DND-41 (cell line): ENCODE measurements at places on chromosomes 1 and 21.
A peak's percentile ranks its signal among the peaks of the same experiment; 100 is the strongest.

DNA sequence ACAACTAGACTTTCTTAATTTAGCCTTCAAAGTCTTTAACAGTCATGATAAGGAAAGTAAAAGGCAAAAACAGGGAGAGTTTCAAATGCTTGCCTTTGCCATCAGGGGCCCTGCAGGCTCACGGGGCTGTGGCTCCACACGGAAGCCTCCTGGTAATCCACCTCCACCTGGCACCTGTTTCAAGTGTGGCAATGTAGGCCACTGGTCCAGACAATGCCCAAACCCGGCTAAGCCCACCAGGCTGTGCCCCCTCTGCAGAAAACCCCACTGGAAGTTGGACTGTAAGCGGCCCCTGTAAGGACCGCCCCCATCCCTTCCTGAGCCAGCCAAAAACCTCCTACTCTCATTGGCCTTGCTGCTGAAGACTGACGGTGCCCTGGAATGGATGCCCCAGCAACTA lies 32.5 kb downstream of the VN1R5 start:
- DNase-seq = no peak

DNA sequence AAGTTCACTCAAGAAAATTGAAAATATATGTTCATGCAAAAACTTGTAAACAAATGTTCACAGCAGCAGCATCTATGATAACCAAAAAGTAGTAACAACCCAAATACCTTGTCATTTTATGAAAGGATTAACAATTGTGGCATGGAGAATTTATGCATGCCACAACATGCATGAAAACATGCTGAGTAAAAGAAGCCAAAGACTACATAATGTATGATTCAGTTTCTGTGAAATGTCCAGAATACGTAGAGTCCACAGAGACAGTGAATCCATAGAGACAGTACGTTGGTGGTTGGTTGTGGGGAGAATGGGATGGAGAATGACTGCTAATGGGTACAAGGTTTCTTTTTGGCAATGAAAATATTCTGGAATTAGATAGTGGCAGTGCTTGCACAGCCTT lies 148.7 kb downstream of the MAST2 start:
- DNase-seq = no peak

GRCh38 chr1:29124366-29125236 lies 898 bp upstream of the TMEM200B start:
- peak; percentile 54 for DNase-seq

- no peak for DNase-seq
These were observed 54.8 kb downstream of the RAB3GAP2 start for GRCh38 chr1:220217383-220217988.

DNA sequence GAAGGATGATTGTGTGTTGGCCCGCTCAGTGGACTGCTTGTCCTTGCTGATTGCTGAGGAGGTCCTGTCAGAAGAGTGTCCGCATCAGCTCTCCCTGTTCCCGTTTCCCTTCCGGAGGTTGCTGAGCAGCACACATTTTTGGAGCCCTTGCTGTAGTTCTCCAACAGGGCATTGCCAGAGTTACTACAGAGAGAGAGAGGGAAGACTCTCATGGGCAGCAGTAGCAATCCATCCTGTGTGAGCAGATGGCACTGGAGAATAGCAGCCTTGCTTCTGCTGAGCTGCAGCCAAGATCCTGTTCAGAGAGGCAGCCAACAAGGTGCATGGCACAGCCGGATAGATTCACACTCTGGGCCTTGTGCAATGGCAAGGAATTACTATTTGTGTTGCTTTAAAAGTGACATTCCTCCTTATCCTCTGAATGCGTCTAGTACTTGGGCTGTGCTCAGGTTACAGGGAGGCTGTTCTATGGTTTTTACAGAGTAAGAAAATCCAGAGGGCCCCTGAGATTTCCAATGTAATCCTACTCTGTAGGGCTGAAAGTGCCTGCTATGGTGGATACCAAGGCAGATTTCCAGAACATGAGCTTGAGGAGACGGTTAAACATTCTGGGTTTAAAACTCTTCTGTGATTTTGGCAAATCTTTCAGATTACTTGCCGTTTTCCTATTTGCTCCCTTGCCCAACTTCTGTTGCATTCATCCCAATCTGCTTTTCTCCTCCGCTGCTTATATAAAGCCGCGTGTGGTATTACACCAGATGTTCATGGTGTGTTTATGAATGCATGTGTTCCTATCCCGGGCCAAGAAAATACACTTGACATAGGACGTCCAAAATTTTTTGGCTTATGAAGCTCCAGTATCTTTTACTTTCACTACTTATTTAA lies 27.4 kb downstream of the AK4 start:
- no peak for DNase-seq

DNA sequence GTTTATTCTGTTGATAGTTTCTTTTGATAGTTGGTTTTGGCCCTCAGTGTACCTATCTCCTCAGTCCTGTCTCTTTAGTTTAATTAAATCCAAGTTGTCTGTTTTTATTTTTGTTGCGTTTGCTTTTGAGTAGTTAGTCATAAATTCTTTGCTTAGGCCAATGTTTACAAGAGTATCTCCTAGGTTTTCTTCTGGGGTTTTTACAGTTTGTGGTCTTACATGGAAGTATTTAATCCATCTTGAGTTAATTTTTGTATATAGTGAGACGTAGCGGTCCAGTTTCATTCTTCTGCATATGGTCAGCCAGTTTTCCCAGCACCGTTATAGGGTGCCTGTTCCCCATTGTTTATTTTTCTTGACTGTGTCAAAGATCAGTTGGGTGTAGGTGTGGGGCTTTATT lies 139.4 kb downstream of the POU2F1 start:
- no peak for DNase-seq

- DNase-seq = no peak
These were observed 30.7 kb downstream of the NOL9 start for GRCh38 chr1:6523566-6523965.

GRCh38 chr1:199132006-199132405 lies 493.2 kb downstream of the PTPRC start:
- no peak for DNase-seq

GRCh38 chr21:41377715-41378114 lies 15.9 kb downstream of the MX2 start:
- DNase-seq = no peak

DNA sequence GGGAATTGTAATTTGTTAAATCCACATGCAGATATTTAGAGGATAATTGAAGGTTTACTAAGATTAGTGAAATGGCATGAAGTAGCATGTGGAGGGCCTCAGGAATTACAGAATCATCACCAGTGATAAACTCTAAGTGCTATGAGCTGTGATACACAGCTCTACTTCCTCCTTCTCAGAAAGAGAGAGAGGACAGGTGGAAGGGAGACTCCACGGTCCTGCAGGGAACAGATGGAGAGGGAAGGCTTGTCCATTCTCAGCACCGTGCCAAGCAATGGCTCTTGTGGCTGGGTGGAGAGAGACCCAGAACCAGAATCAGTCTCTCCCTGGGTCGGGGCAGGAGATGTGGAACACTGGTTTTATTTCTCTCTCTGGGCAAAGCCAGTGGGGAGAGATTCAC lies 27.8 kb upstream of the LYPD8 start:
- DNase-seq = no peak

- no peak for DNase-seq
These were observed at the start of gene BCAR3 for GRCh38 chr1:93681101-93681988. Gene BCAR3 (minus strand): TSS chr1:93681837. CDS start chr1:93674930, 6,907 bp downstream.

GRCh38 chr1:235974616-235975015 lies 90.3 kb downstream of the NID1 start:
- DNase-seq = no peak

- peak; percentile 57 for DNase-seq
These were observed 1.5 kb downstream of the SIM2 start for GRCh38 chr21:36700295-36700970.

DNA sequence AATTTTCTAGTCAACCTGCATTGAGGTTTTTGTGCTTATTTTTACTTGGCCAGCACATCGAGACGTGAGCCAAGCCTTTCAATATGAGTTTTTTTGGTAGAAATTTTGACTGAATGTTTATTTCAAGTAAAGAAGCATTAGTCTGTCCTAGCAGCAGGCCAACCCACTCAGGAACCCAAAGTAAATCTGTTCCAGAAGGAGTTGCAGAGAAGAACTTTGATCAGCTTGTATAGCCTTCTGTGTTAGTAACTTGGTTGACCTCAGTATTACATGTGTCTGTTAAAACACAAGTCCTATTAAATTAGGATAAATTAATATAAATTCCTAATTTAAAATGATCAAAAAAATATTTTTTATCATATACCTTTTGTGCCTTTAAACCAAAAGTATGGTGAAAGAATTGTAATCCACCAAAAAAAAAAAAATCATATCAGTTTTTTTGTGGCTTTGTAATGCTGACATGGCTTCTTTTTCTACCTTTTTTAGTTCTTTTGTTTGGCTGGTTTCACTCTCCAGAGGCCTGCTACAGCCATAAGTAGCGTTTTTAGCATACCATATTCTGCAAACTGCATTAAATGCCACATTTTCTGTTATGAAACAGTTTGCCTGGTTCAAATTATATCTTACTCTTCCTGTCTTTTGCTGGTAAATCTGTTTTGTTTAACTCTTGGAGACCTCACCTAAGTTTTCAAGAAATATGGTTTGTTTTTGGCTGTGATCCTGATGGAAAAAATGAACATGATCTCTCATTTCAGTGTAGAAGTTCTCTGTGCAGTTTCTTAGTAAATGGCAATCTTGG lies 39.5 kb downstream of the ATF6 start:
- DNase-seq = no peak

DNA sequence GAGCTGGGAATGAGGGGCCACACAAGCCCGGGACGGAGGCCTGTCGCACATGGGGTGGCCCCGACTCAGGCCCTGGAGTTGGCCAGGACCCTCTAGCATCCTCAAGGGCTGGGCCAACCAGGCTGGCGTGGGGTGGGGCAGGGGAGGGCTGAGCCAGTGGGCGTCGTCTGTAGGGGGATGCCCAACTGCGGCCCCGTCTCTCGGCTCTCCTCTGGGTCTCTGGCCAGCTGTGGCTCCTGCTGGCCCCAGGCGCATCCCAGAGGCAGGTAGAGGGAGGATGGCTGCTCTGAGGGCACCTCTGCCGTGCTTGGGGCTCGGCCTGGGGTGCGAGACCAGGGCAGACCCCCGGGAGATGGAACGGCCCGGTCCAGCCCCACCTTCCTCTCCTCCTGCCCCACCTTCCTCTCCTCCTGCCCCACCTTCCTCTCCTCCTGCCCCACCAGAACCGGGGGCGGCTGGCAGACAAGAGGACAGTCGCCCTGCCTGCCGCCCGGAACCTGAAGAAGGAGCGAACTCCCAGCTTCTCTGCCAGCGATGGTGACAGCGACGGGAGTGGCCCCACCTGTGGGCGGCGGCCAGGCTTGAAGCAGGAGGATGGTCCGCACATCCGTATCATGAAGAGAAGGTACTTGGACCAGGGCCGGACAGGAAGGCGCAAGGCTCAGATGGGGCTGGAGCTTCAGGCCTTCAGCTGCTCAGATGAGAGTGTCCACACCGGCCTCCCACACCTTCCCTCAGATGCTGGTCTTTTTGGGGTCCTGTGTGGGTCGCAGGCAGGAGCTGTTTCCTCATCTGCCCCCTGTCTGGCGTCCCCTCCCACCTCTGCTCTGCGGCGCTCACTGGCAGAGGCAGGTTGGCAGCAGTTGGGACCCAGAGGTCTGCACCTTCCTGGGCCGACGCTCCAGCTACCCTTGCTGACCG lies 6.2 kb downstream of the SAMD11 start:
- DNase-seq = no peak

DNA sequence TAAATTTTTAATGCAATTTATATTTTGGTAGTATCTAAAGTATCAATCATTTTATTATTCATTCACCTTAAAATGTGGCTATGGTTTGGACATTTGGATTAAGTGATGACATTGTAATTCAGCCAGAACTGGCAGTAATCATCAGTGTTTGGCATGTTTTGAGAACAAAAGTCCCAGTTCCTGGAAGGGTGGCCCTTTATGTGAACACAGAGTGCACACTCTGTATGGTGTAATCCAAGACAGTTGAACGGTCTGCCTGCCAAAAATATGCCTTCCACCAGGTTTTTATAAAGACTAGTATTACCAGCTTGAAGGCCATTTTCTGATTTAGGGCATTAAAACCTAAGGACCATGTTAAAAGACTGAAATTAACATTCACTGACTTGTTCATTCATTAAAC lies 448.7 kb downstream of the LTN1 start:
- DNase-seq = no peak
